ENCODE measurements at places on chromosomes 12 and 14. TPM values are rescaled to one million over a fixed set of nuclear protein-coding genes. Genes with fewer than 3 reads are reported as not detected.

TMEM121 gene
- total RNA-seq, result 4.2 TPM

RASSF8 gene
- total RNA-seq, result 1.6 TPM

TSHR gene
- 3.6 TPM for total RNA-seq

HOXC12 gene
- not detected for total RNA-seq

BHLHE41 gene
- not detected for total RNA-seq

NINJ2 gene
- total RNA-seq, result 16.0 TPM
